Lower lobe of right lung (tissue), 2 donors: ENCODE measurements at places on chromosomes 7 and 10. TPM values are rescaled to one million over a fixed set of nuclear protein-coding genes. Genes with fewer than 3 reads are reported as not detected.

Gene FAM25A
- total RNA-seq: not detected

Gene FAM200A
- 6.7 TPM for total RNA-seq

Gene DYNC1I1
- total RNA-seq: 1.3 TPM

Gene CASP7
- total RNA-seq: 36.3 TPM

Gene ZNF365
- total RNA-seq: 1.2 TPM

Gene KLF14
- not detected for total RNA-seq

Gene GJD4
- not detected for total RNA-seq

Gene GARIN1A
- 3.4 TPM for total RNA-seq

Gene MEIG1
- 0.95 TPM for total RNA-seq

Gene EVX1
- not detected for total RNA-seq

Gene LFNG
- total RNA-seq: 42.6 TPM

Gene ZSWIM8
- 125 TPM for total RNA-seq

Gene SKIDA1
- 0.95 TPM for total RNA-seq

Gene MRPS33
- total RNA-seq: 34.6 TPM

Gene TMEM196
- not detected for total RNA-seq

Gene DLX6
- total RNA-seq: not detected

Gene C10orf62
- not detected for total RNA-seq

Gene PDZD7
- total RNA-seq: 1.6 TPM

Gene CHCHD1
- 21.1 TPM for total RNA-seq
